ENCODE measurements at places on chromosomes 16 and 17. TPM values are rescaled to one million over a fixed set of nuclear protein-coding genes. Genes with fewer than 3 reads are reported as not detected.

SMTNL2 gene
- 5.8 TPM for total RNA-seq

CDH11 gene
- not detected for total RNA-seq

CES1 gene
- total RNA-seq, result 82.8 TPM

PTGES3L gene
- total RNA-seq, result 1.2 TPM

CLDN7 gene
- total RNA-seq, result not detected

TOX3 gene
- total RNA-seq, result 12.1 TPM

SCO1 gene
- 50.3 TPM for total RNA-seq

ABCA10 gene
- total RNA-seq, result 0.02 TPM

PIPOX gene
- total RNA-seq, result 87.3 TPM

PRPSAP1 gene
- total RNA-seq, result 91.1 TPM

TBC1D24 gene
- total RNA-seq, result 13.7 TPM

NEUROD2 gene
- not detected for total RNA-seq

CHST5 gene
- total RNA-seq, result not detected

CDRT4 gene
- 1.9 TPM for total RNA-seq

TBC1D3K gene
- total RNA-seq, result not detected

PRR11 gene
- 50.4 TPM for total RNA-seq

CAVIN1 gene
- total RNA-seq, result 25.5 TPM

SEBOX gene
- total RNA-seq, result not detected

PPM1E gene
- 0.04 TPM for total RNA-seq

CLEC19A gene
- not detected for total RNA-seq

MYH11 gene
- not detected for total RNA-seq

Data from HepG2 (cell line).